HFFc6 (cell line): ENCODE measurements at places on chromosomes 11 and 22. TPM values are rescaled to one million over a fixed set of nuclear protein-coding genes. Genes with fewer than 3 reads are reported as not detected.

Gene TUB
- 1.7 to 8.2 TPM (median 7.1 TPM) in 3 replicates for total RNA-seq

Gene USP28
- total RNA-seq: 15.4 to 20.3 TPM (median 17.0 TPM) in 3 replicates

Gene HEPHL1
- total RNA-seq: not detected in 3 replicates

Gene GRK3
- total RNA-seq: 0.05 TPM in 1 of 3 replicates, not detected in the others

Gene SCGB2A2
- not detected in 2 replicates for total RNA-seq

Gene TCN2
- total RNA-seq: 2.3 to 2.9 TPM (median 2.5 TPM) in 3 replicates

Gene SLC22A12
- total RNA-seq: not detected in 3 replicates

Gene PLA2G3
- not detected in 3 replicates for total RNA-seq

Gene CHCHD10
- total RNA-seq: 93.5 to 95.8 TPM (median 94.9 TPM) in 3 replicates

Gene SEPTIN5
- 4.9 to 13.3 TPM (median 10.7 TPM) in 3 replicates for total RNA-seq

Gene NXPE2
- not detected in 3 replicates for total RNA-seq

Gene RAB39A
- not detected in 2 replicates for total RNA-seq

Gene TBX10
- total RNA-seq: not detected in 3 replicates

Gene LYVE1
- 0.18 TPM in 1 of 3 replicates, not detected in the others for total RNA-seq

Gene CNGA4
- total RNA-seq: not detected in 3 replicates

Gene WBP2NL
- not detected in 3 replicates for total RNA-seq

Gene TMEM151A
- total RNA-seq: 0.11 TPM in 1 of 2 replicates, not detected in the other

Gene RPS6KA4
- total RNA-seq: 45.7 to 59.8 TPM (median 59.4 TPM) in 3 replicates

Gene MUC5B
- total RNA-seq: not detected in 3 replicates

Gene EIF4ENIF1
- 23.7 to 27.0 TPM (median 25.4 TPM) in 3 replicates for total RNA-seq

Gene PRMT3
- total RNA-seq: 8.2 to 11.4 TPM (median 11.3 TPM) in 3 replicates

Gene PPM1F
- 59.1 to 66.0 TPM (median 59.9 TPM) in 3 replicates for total RNA-seq

Gene HTR3A
- not detected in 3 replicates for total RNA-seq

Gene INS
- not detected in 3 replicates for total RNA-seq

Gene ROBO4
- total RNA-seq: 0.63 to 0.97 TPM (median 0.92 TPM) in 3 replicates

Gene SHISA8
- not detected in 3 replicates for total RNA-seq

Gene CSRP3
- not detected in 3 replicates for total RNA-seq

Gene PRR33
- total RNA-seq: not detected in 3 replicates

Gene CPT1B
- total RNA-seq: 1.00 to 1.8 TPM (median 1.7 TPM) in 3 replicates

Gene MPPED1
- not detected in 3 replicates for total RNA-seq

Gene SHANK3
- total RNA-seq: 0.66 and 0.68 TPM in 2 replicates

Gene ART1
- total RNA-seq: not detected in 3 replicates
